ENCODE measurements at places on chromosomes 3 and 15.

GRCh38 chr3:4750306-4750968 is 228.8 kb upstream of the BHLHE40 start:
- DNase-seq: no peak

GRCh38 chr3:56205406-56205805 is 262.9 kb downstream of the ERC2 start:
- DNase-seq: no peak

- no peak for DNase-seq
Measured at GRCh38 chr3:138119423-138119766, 4.0 kb upstream of the DZIP1L start.

- DNase-seq: no peak
Measured at GRCh38 chr15:101667881-101668280, 15.7 kb upstream of the TM2D3 start.

GRCh38 chr15:51318382-51319150 is 19.8 kb downstream of the CYP19A1 start:
- no peak for DNase-seq

Data from stimulated activated CD8-positive, alpha-beta memory T cell treated with anti-CD3 and anti-CD28 coated beads, Interleukin-4, amount 100 ng/mL, for 1 hour (primary cell).